ENCODE measurements at places on chromosomes 13 and 19.

DNA sequence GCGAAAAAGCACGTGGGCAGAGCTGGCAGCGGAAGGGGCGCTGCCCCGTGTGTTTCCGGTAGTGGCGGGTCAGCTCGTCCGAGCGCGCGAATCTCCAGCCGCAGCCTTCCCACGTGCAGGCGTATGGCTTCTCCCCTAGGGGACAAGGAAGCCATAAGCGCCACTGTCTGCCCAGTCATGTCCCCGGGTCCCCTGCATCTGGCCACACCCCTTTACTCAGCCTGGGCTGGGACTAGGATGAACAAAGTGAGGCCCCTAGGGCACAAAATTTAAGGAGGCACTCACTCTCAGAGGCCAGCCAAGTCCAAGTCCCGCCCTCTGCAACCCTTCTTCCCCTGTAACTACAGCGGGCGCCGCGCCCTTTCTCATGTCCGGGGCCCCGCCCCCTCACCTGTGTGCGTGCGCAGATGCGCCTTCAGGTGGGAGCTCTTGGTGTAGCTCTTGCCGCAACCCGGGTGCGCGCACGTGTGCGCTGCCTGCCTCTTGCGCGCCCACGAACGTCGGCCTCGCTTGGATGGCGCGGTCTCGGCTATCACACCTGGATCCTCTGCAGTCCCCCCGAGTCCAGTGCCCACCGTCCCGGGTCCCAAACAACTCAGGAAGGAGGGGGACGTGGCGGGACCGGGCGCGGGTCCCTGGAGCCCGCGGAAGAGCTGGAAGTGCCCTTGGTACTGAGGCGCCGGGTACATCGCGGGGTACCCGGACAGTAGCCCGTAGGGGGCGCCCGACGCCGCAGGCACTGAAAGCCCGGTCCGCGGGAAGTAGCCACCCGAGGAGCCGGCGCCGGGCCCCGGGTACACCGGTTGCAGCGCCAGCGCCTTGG lies 1.9 kb downstream of the KLF1 start:
- peak; percentile 93 for DNase-seq

GRCh38 chr19:8580710-8581281 lies 3.6 kb upstream of the MYO1F start:
- DNase-seq = peak; percentile 85

DNA sequence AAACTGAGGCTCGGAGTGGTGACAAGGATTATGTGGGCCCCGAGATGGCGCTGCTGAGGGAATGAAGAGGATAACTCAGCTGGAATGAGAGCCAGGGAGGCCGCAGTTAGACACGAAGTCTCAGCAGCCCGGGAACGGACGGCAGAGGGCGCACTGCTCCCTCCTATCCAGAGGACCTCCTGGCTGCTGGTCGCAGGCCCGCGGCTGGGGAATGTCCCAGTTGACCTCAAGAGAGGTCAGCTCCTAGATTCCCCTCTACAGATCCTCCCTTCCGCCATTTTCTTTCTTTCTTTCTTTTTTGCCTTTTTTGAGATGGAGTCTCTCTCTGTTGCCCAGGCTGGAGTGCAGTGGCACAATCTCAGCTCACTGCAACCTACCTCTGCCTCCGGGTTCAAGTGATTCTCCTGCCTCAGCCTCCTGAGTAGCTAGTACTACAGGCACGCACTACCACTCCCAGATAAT lies 24.1 kb upstream of the ASPDH start:
- peak; percentile 71 for DNase-seq

- DNase-seq = no peak
Observed at GRCh38 chr13:22703601-22704209, 477.1 kb upstream of the SGCG start.

DNA sequence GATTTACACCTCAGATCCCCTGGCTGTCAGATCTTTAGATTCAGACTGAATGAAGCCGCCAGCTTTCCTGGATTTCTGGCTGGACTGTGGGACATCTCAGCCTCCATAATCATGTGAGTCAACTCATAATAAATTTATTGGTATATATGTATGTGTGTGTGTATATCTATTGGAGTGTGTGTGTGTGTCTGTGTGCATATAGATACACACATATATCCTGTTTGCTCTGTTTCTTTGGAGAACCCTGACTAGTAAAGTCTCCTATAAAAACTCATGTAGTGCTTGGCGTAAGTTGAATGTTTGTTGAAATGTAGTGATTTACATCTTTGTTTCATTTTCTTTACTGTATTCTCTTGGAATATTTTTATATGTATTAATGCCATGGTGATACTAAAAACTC lies 499.5 kb upstream of the KLF12 start:
- DNase-seq = no peak

GRCh38 chr13:28357247-28357825 lies 137.6 kb downstream of the FLT1 start:
- DNase-seq = no peak

Data from CD4-positive, alpha-beta T cell (primary cell).